ENCODE measurements at places on chromosomes 4 and X. TPM values are rescaled to one million over a fixed set of nuclear protein-coding genes. Genes with fewer than 3 reads are reported as not detected.
A peak's percentile ranks its signal among the peaks of the same experiment; 100 is the strongest.

DNA sequence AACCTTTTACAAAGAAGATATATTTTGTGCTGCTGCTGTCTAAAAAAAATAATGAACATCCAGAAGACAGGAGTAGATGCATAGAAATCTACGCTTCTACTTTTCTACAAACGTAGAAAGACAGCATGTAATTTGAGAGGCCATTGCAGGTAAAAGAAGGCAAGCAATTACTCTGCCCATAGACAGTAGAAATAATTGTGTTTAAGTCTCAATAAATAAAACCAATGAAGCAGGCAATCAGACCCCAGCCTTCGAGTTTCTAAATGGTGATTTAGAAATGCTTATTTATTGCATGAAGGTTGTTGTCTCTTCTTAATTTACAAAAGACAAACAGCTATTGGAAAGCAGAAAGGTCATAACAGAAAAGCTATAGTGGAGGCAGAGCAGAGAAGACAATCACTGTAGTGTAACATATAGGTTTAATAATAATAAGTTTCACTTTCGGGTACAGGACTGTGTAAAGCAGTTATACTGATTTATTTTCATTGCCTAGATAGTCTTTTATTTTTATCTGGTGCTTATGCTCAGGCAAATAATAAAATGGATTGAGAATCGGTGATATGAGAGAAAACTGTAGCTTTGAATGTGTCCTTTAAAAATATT lies 123.0 kb upstream of the TACR3 start:
- DNase-seq = no peak

DNA sequence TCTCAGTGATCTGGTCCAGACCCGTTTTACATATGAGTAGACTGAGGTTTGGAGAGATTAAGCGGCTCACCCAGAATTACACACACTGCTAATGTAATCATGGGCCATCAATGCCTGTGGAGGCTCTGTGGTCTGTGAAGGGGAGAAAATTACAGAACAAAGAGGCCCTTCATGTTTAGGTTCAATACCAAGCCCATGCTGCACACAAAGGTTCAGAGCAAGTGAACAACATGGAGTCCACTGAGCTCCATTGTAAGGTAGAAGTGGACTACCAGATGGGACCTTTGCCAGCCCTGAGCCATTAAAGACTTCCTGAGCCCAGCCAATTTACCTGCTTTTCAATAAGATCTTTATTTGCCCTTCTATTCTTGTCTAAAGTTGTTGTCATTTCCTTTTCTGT lies 109.8 kb downstream of the LUZP4 start:
- no peak for DNase-seq

DNA sequence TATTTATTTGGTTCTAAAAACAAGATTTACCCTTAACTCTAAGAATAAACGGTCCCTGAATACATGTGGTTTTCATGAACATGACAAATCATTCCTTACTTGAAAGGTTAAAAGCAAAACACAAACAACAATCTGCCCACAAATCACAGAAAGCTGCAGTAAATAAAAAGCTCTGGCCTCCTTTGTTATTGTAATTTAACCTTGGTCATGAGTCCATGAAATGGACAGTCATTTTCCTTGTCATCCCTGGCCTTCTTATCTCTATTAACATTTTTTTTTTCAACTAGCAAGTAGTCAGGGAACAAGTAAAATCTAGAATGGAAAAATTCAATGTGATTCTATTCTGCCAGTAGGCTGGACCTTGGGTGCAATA lies 92.7 kb downstream of the SCD5 start:
- no peak for DNase-seq

The GDPD2 gene
- total RNA-seq = not detected

GRCh38 chrX:82816562-82816961 lies 691.5 kb upstream of the POU3F4 start:
- peak; percentile 21 for DNase-seq

DNA sequence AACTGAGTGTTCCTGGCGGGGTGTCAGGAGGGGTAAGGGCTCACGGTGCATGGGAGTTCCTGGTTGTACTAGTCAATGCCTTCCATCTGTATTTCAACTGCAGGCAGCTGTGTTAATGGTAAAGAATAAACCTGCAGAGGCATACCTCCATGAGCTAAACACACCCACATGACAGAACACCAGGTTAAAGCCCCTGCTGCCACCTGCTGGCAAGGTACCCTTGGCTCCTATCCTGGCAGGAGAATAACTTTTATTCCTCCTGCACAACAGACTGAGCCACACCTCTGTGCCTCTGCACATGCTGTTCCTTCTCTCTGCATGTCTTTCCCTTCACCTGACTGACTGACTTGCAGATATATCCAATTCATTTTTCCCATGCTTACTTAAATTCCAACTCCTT lies 11.1 kb downstream of the ITIH6 start:
- no peak for DNase-seq

The CTAG1A gene
- not detected for total RNA-seq

GRCh38 chr4:166972071-166972470 lies 262.2 kb downstream of the SPOCK3 start:
- DNase-seq = peak; percentile 61

DNA sequence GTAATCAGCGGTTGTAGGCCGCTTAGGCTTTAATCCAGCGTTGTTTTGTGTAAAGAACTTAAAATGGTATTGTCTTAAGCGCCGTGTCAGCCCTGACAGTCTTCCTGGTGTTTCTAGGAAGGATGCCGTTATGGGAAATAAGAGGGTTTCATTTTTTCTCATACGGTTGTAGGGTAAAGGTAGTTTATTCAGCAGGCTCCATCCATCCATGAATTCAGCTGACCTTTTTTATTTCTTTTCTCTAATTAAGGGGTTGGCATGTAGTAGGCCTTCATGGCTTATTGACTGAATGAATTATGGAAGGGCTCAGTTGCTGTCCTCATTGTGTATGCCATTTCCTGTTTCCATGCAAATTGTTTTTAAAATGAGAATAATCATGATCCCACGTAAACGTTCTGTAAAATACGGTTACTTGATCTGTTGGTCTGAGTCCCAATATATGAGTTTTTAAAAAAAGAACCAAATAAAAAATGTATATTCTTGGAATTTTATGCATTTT lies 693 bp downstream of the OCIAD1 start:
- DNase-seq = no peak

The PITX2 gene
- total RNA-seq = 0.26 TPM

The CLOCK gene
- 17.7 TPM for total RNA-seq
